ENCODE measurements at places on chromosomes 5 and 9. TPM values are rescaled to one million over a fixed set of nuclear protein-coding genes. Genes with fewer than 3 reads are reported as not detected.
A peak's percentile ranks its signal among the peaks of the same experiment; 100 is the strongest.

DNA sequence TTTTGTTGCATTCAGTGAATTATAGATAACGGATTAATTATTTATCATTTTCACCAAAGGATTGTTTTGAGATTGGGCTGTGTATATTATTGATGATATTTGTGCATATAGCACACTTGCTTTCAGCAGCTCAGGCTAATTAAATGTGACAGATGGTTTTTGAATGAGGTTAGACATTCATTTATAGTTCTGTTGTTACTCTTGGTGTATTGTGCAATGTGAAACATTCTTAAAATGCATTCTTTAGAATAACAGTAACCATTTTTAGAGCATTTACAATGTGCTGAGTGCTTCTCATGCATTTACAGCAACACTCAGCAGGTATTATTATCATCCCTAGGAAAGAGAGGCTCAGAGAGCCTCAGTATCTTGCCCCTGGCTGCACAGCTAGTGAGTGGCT is 23.8 kb downstream of the NANS start:
- H3K36me3 ChIP-seq = peaks cover 18% of the 10 kb centered on the region
- peaks cover 34% of the 10 kb centered on the region for H3K4me1 ChIP-seq
- no peak overlapping the region for H3K4me3 ChIP-seq
- 0 out of 2 replicates have a peak overlapping the region, but pooled peaks have one; percentile 72 for H3K27ac ChIP-seq
- no peaks in the 10 kb centered on the region for H3K27me3 ChIP-seq

GRCh38 chr5:125699860-125700259 is 723.3 kb upstream of the GRAMD2B start:
- no peak for DNase-seq
- no peaks in the 10 kb centered on the region for H3K27me3 ChIP-seq
- H3K4me3 ChIP-seq = no peak overlapping the region
- H3K4me1 ChIP-seq = no peaks in the 10 kb centered on the region
- no peak overlapping the region for H3K27ac ChIP-seq
- no peaks in the 10 kb centered on the region for H3K36me3 ChIP-seq

GRCh38 chr5:128290152-128290858 is 206.7 kb downstream of the SLC12A2 start:
- no peaks in the 10 kb centered on the region for H3K4me1 ChIP-seq
- H3K27ac ChIP-seq = no peak overlapping the region
- no peaks in the 10 kb centered on the region for H3K27me3 ChIP-seq
- no peaks in the 10 kb centered on the region for H3K36me3 ChIP-seq

GRCh38 chr9:127496974-127497373 is 45.7 kb downstream of the LRSAM1 start:
- DNase-seq = no peak
- no peak overlapping the region for H3K27ac ChIP-seq
- peaks cover 14% of the 10 kb centered on the region for H3K4me1 ChIP-seq
- peaks cover 4% of the 10 kb centered on the region for H3K36me3 ChIP-seq

DNA sequence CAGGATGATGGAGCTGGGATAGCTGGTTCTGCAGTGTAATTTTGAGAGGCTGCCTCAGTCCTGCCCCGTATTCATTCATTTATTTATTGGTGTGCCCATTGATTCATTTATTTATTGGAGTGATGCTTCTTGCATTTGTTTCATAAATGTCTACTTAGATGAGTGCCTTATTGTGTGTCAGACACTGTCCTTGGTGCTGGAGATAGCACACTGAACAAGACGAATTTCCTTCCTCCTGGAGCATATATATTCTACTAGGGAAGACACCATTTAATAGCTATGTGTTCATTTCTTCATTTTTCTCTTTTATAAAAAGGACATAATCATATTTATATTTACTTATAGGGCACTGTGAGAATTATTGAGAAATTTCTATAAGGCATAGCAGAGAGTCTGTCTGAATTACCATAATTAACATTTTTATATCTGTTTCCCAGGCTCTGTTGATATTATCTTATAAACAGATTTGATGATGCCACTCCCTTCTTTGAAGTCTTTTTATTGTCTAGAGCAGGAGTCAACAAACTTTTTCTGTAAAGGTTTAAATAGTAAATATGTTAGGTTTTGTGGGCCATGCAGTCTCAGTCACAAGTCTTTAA is 433.9 kb upstream of the ZNF608 start:
- H3K36me3 ChIP-seq = no peaks in the 10 kb centered on the region
- no peak for DNase-seq
- 0 out of 2 replicates have a peak, but pooled peaks cover 7% of the 10 kb centered on the region for H3K4me1 ChIP-seq
- H3K27ac ChIP-seq = no peak overlapping the region
- no peak overlapping the region for H3K4me3 ChIP-seq

DNA sequence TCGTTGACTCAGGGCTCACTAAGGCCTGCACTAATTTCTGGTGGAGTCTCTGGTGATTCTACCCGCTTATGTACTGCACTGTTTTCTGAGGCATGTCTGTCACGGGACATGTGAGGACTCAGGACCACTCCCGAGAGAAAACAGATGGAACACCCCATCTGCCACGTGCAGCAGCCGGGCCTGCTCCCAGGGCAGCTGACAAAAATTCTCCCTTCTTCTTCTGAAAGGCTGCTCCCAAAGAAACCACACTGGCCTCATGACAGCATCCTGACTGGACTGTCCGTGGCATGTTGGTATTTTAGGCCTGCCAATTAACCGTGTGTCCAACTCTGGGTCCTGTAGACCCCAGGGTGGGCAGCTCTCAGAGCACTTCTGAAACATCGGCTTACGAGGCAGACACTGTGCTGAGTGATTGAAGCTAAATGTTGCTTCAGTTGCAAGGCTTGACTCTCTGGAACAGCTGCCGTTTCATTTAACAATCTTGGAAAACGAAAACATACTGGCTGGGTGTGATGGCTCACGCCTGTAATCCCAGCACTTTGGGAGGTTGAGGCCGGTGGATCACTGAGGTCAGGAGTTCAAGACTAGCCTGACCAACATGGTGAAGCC is 39.0 kb downstream of the FAM240B start:
- no peak overlapping the region for H3K27ac ChIP-seq
- no peaks in the 10 kb centered on the region for H3K36me3 ChIP-seq
- peaks cover 21% of the 10 kb centered on the region for H3K4me1 ChIP-seq

DNA sequence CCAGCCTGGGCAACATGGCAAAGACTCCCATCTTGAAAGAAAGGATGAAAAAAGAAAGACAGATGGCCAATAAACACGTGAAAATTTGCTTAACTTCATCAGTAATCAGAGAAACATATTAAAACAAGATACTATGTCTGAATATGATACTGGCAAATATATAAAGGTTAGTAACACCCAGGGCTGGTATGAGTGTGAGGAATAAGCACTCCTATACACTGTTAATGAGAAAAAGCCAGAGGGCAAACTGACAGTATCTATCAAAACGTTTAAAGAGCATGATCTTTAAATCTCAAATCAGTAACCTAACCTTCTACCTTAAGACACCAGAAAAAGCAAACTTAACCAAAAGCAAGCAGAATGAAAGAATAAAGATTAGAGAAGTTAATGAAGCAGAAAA is 14.1 kb downstream of the B4GALT1 start:
- H3K27ac ChIP-seq = peak overlapping the region; percentile 78
- peaks cover 58% of the 10 kb centered on the region for H3K4me1 ChIP-seq
- 0 out of 2 replicates have a peak, but pooled peaks cover 4% of the 10 kb centered on the region for H3K36me3 ChIP-seq
- no peak for DNase-seq
- no peaks in the 10 kb centered on the region for H3K27me3 ChIP-seq

DNA sequence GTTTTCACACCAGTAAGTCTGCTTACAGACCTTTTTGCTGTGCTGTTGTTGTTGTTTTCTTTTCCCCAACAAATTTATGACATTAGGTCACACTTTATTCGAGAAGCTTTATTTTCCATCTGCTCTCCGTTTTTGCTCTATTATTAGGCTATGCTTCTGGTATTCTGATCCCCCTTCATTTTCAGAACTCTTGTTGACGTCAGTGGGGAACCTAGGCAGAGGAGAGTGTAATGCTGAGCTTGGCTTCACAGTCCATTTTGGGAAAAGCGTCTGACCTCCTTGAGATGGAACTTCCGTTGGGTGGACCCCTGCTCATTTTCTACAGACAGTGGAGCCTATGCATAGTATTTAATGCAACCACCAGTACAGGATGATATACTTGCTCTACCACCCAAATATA is 387.9 kb upstream of the MEF2C start:
- no peak for DNase-seq
- no peaks in the 10 kb centered on the region for H3K36me3 ChIP-seq
- no peak overlapping the region for H3K4me3 ChIP-seq
- no peak overlapping the region for H3K27ac ChIP-seq
- no peaks in the 10 kb centered on the region for H3K4me1 ChIP-seq

PRELID2 gene
- 27.7 TPM for total RNA-seq

PMPCA gene
- total RNA-seq = 78.1 TPM

SLC6A3 gene
- total RNA-seq = not detected

PCDHGB6 gene
- not detected for total RNA-seq

Measured in PC-9 (cell line).